NCI-H2029 treated with DMSO at 0.1 percent for 48 hours (cell line): ENCODE measurements at places on chromosomes 11 and 22.
A peak's percentile ranks its signal among the peaks of the same experiment; 100 is the strongest.

DNA sequence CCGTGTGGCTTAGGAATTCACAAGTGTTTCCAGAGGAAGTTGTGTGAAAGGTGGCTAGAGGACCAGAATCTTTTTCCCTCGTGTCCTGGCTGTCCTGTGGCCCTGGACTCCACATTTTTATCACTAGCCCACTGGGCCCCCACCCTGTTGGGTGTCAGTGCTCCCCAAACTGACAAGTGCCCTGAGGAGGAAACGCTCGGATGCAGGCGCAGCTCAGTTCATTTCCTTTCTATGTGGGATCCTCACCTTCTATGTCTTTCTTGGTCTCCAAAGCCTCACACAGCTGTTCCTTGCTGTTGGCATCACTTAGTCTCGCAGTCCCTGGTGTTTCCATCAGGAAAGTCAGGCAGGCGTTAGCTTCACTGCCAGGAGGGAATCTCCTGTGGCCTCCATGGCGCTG lies 68.0 kb upstream of the KCNQ1OT1 start:
- DNase-seq: no peak

DNA sequence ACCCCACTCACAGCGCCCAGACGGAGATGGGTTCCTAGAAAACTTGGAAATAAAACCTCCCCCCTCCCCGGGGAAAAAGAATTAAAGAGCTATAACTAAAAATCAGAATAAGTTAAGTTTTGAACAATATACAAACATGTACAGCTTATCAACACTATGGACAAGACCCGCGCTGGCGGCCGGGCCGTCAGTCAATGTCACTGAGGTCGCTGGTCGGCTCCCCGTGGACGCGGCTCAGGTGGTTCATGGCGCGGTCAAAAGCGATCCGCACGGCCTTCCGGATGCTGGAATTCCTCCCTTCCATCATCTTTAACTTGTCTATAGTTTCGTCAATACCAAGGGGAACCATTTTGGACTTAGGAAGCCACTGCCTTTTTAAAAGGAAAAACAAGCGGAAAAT lies 53.6 kb downstream of the BRD1 start:
- DNase-seq: no peak

GRCh38 chr11:60890696-60891095 lies 15.7 kb downstream of the PRPF19 start:
- no peak for DNase-seq

GRCh38 chr22:50498322-50498890 lies 9.1 kb downstream of the LMF2 start:
- peak; percentile 29 for DNase-seq

DNA sequence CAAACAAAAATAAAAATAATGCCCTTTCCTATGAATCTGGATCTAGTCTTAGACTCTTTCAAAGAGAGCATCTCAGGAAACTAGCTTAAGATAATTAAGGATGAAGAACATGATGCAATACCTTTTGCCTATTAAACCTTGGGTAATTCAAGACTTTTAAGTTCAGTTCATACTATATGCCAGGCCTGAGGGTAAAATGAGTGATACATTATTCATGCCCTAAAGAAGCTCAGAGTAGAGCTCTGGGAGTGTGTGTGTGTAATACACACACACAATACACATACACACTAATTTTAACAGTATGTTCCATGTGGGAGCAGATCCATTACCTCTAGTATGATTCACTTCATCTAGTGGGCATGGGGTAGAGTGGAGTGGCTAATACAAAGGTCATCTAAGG lies 651.4 kb upstream of the CHORDC1 start:
- DNase-seq: no peak

DNA sequence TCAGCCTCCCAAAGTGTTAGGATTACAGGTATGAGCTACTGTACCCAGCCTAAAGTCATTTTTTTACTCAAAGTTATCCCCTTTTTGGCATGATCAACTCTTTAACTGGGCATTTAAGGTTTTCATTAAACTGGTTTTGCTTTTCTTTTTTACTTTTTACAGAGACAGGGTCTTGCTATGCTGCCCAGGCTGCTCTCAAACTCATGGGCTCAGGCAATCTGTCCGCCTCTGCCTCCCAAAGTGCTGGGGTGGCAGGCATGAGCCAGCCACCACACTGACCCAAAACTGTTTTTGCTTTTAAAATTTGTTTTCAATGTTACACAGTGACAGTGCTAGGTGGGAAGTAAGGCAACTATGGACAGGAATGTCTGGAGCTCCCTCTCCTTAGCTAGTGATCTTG lies 3.9 kb upstream of the ZBED5 start:
- no peak for DNase-seq

DNA sequence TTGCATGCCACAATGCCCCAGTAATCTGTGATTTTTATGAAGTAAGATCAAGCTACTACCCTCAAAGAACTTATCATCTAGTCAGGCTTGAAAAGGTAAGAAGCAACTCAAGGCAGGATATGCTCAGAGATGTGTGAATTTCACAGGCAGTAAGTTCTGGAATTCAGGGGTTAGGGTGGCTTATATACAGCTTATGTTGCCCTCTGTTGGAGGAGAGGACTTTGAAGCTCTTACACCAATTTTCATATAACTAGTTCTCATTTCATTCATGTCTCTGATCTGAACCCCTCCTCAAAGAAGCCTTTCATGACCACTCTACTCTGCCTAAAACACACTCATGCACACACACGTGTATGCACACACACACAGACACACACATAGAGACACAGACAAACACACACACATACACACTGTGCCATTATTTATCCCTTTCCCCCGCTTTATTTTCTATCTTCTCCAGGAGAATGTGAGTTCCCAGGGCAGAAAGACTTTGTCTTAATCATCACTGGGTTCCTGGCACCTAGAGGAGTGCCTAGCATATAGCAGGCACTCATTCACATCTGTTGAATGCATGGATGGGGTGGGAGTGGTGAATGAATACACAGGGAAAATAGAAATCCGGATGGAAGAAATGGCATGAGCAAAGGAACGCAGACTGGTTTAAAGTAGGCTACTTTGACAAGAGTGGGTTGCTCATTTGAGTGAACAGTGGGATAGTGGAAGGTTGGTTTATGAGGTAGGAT lies 220.7 kb upstream of the ZBED5 start:
- DNase-seq: no peak

- no peak for DNase-seq
Observed at GRCh38 chr22:27915986-27916385, 3.1 kb downstream of the PITPNB start.

DNA sequence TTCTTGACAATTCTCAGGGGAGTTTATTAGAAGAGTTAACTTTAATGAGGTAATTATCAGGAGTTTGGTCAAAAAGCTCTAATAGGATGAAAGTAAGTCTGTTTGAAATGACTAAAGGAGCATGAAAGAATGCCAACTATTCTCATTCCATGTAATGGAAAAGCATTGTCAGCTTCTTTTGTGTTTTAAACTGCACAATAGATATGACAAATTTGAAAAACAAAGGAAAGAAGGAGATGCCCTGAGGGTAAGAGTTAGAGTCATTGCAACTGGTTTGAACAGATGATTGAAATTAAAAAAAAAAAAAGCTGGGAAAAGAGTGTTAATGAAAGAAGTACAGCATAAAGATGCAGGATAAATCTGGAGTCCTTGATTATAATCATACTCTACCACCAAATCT lies 296.8 kb upstream of the FOLH1 start:
- no peak for DNase-seq

DNA sequence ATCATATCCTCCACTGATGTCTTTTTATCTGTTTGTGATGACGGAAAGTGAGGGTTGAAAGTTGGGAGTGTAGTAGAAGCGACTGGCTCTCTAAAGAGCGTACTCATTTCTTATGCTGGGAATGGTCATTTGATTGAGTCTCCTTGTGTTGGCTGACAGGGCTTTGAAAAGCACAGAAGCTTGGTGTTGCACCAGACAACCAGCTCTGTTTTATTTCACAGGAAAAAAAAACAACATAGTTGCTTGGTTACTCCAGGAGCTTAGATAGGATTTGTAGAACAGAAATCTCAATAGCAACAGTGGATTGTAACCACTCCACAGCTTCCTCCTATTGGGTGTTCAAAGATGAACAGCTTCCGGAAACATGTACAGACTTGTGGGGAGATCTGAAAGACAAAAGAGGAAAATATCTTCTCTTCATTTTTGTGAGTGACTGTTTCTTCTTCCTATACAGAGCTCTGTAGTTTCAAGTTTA lies 2.7 kb downstream of the RBM14 start:
- DNase-seq: no peak

GRCh38 chr11:92329646-92330045 lies 105.0 kb downstream of the FAT3 start:
- no peak for DNase-seq

DNA sequence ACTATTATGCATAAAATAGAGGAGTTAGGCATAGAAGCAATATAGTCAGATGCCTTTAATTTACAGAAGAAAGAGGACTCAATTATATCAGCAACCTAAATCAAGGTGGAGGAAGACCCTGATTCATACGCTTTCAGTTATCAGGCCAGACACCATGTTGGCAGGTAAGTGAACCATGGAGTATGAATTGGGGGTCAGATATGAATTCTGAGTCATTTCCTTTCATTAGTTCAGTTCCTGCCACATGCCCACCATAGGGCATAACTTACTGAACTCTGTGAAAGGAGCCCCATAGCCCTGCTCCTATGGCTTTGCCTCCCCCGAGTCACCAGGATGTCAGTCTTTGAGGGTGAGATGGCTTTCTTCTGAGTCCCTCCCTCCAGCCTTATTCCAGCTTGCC lies 15.1 kb downstream of the PATE2 start:
- DNase-seq: no peak

DNA sequence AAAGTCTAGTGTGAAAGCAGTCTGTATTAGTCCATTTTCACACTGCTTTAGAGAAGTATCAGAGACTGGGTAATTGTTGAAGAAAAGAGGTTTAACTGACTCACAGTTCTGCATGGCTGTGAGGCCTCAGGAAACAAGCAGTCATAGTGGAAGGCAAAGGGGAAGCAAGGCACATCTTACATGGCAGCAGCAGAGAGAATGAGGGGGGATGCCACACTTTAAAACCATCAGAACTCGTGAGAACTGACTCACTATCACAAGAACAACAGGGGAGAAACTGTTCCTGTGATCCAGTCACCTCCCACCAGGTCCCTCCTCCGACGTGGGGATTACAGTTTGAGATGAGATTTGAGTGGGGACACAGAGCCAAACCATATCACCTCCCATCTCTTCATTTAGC lies 13.8 kb upstream of the TUBA8 start:
- no peak for DNase-seq

DNA sequence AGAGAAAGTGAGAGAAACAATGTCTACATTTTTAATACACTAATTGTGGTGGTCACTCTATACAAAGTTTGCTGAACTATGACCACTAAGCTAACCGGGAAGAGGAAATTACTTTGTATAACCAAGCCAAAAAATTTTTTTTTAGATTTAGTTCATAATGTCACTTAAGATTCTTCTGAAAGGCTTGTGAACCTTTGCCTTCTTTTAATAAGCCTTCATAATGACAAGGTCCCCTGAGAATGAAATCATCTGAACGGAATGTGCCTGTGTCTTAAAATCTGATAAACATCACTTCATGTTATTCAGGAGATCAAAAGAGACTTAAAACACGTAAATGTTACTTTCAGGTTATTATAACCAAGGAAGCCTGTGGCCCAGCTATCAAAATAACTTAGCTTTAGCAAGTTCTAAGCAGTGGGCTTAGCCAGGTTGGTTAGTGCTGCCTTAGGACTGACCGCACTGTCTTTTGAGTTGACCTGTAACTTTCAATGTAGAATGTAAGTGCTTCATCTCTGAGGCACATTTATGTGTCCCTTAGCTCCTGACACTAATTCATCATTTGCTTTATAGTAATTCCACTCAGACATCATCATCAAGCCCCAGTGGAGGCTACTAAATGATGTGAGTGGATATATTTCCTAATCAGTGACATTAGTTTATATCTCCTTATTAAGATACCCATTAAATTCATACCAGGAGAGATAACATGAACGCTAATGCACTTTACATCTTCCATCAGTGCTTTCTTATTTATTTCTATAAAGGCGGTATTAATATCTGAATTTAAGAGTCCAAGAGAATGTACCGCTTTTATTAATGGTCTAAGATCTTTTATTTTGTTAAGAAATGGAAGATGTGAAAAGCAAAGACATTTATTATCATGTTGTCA lies 122.5 kb downstream of the WNT11 start:
- DNase-seq: no peak
